Natural killer cell treated with Interleukin-12 subunit alpha and Interleukin-12 subunit beta and Interleukin-15 and Interleukin-18, amount 100 ng/mL, for 72 hours (primary cell): ENCODE measurements at places on chromosomes 2 and 18. TPM values are rescaled to one million over a fixed set of nuclear protein-coding genes. Genes with fewer than 3 reads are reported as not detected.

GRCh38 chr2:235126768-235127167 is 175.0 kb downstream of the SH3BP4 start:
- DNase-seq, result no peak

GRCh38 chr18:27713037-27713737 is 463.7 kb downstream of the CDH2 start:
- DNase-seq, result no peak

- DNase-seq, result no peak
These were observed 25.6 kb downstream of the MRPL33 start for GRCh38 chr2:27796791-27797765.

ERICH2 gene
- not detected for total RNA-seq

ARHGEF33 gene
- 0.28 TPM for total RNA-seq

MALL gene
- total RNA-seq, result not detected
